AG04450 (cell line): ENCODE measurements at places on chromosomes 12 and 14.

- no peak for DNase-seq
Measured at GRCh38 chr14:63853831-63854293, 1.1 kb downstream of the SYNE2 start.

DNA sequence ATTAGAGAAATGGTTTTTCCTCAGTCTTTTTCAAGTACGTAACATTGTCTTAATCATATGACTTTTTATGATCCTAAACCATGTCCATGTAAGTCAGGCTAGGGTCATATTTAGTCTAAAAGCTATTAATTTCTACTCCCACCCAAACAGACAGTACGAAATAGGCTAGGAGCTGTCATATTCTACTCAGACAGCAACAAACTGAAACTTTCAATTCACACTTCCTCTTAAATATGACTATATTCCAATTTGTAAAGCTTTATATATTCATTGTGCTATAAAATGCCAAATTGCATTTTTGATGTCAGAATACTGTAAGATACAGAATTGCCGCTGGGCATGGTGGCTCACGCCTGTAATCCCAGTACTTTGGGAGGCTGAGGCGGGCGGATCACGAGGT lies 3.5 kb downstream of the NUP37 start:
- no peak for DNase-seq

- no peak for DNase-seq
Measured at GRCh38 chr12:73017981-73018380, 745.8 kb downstream of the TRHDE start.

GRCh38 chr12:41743835-41744234 lies 400.8 kb downstream of the GXYLT1 start:
- no peak for DNase-seq

- DNase-seq, result peak; percentile 24
Measured at GRCh38 chr14:85296456-85297210, 233.3 kb upstream of the FLRT2 start.

DNA sequence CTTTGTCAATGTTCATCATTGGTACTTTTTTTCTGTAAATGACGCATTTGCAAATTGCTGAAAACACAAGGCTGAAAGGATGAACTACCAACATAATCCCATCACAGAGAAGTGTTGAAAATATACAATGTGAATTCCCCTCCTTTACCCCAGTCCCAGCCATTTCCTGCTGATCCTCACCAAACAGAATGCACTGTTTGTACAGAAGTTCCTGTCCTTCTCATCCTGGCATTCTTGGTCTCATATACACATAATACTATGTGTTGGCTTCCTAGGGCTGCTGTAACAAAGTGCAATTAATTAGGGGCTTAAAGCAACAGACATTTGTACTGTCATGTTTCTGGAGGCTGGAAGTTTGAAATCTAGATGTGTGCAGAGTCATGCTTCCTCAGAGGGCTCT lies 836.2 kb upstream of the MGAT4C start:
- no peak for DNase-seq

GRCh38 chr12:105945880-105946279 lies 192.9 kb downstream of the NUAK1 start:
- DNase-seq, result no peak

DNA sequence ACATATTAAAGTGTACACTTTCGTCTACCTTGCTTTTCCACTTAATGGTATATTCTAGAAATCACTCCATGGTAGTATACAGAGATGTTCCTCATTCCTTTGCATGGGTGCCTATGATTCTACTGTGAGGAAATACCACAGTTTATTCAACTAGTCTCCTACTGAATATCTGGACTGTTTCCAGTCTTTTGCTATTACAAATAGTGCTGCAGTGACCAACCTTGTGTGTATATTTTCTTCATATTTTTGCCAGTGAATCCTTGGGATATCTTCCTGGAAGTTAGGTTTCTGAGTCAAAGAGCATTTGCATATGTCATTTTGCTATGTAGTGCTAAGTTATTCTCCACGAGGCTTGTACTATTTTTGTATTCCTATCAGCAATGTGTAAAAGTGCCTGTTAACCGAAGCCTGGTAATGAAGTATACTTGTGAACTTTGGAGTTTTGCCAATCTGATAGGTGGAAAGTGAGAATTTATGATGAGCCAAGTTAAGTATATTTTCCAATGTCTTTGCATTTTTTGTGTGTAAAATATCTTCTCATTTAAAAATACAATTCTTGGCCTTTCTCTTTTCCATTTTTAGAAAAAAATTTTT lies 31.3 kb upstream of the TMEM263 start:
- DNase-seq, result no peak

DNA sequence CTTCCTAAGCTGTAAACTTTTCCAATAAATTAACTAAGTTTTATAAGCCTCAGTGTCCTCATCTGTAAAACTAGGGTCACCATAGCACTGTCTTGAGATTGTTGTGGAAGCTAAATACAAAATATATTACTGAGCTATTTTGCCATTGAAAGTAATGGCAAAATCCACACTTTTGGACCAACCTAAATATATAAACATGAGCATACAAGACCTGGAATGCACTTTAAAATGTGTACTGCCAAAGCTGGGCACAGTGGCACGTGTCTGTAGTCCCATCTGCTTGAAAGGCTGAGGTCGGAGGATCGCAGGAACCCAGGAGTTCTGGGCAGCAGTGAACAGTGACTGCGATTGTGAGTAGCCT lies 29.8 kb upstream of the SINHCAF start:
- no peak for DNase-seq

GRCh38 chr14:37855871-37856270 lies 260.4 kb downstream of the TTC6 start:
- DNase-seq, result no peak

GRCh38 chr12:52306731-52307130 lies 14.5 kb downstream of the KRT83 start:
- DNase-seq, result no peak
